ENCODE measurements at places on chromosomes 5 and 9.

DNA sequence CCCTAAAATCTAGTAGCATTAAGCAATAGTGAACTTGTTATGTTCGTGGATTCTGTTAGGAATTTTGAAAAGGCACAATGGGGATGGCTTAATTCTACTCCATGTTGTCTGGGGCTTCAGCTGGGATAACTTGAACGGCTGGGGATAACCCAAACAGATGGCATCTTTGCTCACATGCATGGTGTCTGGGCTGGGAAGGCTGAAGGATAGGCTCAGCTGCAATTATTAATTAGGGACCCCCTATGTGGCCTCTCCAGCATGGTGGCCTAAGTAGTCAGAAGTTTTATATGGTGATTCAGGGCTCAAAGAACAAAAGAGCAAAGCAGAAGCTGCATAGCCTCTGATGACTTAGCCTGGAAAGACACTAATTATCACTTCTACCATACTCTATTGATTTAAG lies 551.1 kb downstream of the PSAT1 start:
- no peak for DNase-seq

DNA sequence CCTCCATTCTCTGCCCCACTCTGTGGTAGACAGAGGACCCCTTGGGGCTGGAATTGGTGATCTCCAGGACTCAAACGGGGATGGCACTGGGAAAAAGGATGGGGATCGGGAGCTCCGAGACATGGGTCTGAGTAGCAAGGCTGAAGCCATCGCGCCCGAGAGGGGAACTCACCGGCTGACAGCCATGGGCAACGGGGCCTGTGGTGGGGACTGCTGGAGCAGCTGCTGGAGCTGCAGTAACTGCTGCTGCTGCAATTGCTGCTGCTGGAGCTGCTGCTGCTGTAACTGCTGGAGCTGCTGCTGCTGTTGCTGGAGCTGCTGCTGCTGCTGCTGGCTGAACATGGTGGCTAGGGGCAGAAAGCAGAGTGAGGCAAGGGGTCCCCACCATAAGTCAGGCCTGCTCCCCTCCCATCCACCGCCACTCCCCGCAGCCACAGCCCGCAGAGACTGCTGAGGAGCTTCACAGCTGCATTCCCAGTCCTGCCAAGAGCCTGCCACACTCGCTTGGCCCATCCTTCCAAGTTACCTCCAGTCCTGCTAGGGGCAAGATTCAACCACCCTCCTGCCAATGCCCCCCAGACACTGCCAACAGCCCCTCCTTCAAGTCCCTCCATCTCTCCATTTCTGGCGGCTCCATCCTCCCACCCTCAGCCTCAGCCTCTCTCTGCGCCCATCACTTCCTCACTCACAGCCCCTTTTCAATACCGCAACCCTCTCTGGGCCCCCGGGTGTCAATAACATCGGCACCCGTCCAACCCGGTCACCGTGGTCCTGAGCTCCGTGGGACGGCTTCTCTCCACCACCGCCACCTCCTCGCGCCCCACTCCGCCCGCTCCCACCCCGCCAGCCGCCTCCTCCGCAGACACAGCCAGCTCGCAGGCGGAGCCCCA lies 611 bp downstream of the CIZ1 start:
- no peak for DNase-seq

GRCh38 chr9:106277966-106278365 lies 583.6 kb downstream of the TMEM38B start:
- peak; percentile 39 for DNase-seq

GRCh38 chr5:95620030-95620869 lies at the start of gene GPR150:
TSS of gene GPR150 (plus strand) at chr5:95620087. CDS start at chr5:95620276, 189 bp downstream.
- DNase-seq = no peak

DNA sequence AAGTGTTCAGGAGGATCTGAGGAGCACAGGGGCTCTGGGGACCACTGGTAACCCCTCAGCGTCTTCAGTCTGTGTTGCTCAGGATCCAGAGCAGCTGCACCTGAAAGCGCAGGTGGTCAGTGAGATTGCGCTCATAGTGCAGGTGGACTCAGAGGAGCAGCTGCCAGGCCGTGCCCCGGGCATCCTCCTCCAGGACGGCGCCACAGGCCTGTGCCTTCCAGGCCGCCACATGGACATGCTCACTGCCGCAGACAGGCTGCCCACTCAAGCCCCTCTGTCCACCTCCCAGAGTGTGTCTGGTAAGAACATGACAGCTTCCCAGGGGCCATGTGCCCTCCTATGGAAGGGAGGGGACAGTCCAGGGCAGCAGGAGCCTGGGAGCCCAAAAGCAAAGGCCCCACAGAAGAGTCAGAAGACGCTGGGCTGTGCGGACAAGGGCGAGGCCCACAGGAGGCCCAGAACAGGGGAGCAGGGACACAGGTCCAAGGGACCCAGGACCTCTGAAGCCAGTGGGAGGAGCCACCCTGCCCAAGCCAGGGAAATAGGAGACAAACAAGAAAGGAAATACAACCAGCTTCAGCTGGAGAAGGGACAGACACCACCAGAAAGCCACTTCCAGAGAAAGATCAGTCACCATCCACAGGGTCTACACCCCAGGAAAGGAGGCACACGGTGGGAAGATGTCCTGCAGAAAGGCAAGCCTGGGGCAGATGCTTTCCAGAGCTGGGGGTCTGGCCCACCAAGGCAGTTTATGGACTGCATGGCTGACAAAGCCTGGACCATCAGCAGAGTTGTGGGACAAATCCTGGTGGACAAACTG lies 5.2 kb downstream of the SPATA31E1 start:
- no peak for DNase-seq

GRCh38 chr5:172637110-172637580 lies 3.9 kb upstream of the NEURL1B start:
- DNase-seq = no peak

DNA sequence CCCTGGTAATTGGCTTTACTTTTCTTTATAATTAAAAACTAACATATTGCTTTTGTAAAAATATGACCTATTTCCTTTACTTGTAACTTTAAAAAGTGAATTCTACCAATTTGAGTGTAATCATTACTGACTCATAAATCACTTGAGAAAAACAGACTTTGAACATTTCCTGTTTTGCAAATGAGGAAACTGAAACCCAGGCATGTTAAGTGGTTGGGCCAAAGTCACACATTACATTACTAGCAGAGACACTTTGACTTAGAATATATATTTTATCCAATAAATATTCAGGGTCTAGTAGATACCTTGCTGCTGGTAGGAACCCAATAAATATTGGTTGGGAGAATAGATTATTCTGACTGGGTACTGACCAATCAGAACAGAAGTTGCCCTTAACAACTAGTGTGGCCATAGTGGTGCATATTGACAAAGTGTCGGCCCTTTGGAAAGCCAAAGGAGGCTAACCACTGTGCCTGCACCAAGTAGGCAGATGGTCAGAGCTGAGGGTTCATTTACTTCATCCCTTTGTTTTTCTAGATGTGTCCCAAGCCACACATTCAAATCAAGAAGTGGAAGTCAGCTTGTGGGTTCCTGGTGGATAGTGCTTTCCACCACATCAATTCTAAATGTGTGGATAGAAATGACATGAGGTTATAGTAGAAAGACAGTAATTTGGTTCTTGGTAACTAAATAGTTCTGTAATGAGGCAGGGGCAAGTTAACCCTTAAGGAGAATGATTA lies 365.1 kb upstream of the RIOK2 start:
- no peak for DNase-seq

DNA sequence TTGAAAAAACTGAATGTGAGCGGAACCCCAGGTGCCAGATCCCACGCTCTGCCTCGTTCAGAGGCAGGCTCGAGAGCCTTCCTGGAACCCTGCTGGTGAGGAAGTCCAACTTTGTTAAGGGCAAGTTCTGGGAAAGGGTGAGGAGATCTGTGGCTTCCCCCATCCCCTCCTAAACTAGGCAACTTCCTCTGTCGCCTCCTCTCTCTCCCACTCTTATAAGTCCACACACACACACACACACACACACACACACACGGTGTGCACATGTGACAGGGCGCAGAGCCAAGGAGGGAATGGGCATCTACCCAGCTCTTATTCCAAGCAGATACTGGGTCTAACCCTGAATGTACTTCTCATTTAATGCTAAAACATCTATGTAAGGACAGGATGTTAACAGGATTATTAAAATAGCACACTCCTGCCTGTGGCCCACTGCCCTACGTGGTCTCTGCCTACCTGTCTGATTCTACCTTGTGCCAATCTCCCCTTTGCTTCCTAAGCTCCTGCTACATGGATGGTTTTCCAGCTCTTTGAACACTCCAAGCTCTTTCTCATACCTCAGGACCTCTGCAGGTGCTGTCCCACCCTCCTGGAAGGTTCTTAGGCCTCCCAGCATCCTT lies 72.4 kb upstream of the FBXW11 start:
- no peak for DNase-seq

GRCh38 chr5:42338136-42338535 lies 85.1 kb upstream of the GHR start:
- no peak for DNase-seq

DNA sequence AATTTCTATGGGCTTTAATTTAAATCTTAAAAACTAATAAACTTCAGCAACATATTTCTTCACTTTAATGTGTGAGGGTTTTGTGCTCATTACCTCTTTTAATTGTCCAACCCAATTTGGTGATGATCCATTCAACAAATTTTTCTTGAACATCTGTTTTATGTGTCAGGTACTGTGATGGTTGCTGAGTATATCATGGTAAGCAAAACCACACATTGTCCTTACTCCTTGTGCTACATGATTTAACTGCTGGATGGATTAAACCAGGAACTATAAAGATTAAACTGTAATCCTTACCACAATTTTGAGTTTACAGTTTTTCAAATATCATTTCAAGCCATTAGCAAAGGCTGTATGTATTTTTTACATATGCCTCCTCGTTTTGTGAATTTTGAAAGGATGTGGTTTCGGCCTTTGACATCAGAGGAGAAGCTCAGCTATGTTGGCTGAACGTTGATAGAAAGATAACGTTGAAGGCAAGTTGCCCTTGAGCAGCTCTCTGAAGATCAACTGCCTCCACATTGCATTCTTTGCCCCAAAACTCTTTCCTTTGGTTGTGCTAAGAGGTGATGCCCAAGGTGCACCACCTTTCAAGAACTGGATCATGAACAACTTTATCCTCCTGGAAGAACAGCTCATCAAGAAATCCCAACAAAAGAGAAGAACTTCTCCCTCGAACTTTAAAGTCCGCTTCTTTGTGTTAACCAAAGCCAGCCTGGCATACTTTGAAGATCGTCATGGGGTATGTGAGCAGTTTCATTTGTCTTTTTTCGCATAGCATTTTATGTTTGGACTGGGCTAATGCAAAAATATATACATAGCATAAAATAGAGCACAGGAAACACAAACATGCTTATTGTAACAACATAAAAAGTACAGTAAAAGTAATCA lies at the start of gene ITK:
Gene ITK, plus strand, starts transcription at position 467 of the 891 bp plus-strand sequence. Its CDS starts 138 bp downstream, at position 605.
- DNase-seq = no peak

- DNase-seq = peak; percentile 20
These were observed 720 bp downstream of the TUSC1 start for GRCh38 chr9:25677301-25678146.

GRCh38 chr9:18487611-18488010 lies 13.7 kb downstream of the ADAMTSL1 start:
- DNase-seq = no peak

DNA sequence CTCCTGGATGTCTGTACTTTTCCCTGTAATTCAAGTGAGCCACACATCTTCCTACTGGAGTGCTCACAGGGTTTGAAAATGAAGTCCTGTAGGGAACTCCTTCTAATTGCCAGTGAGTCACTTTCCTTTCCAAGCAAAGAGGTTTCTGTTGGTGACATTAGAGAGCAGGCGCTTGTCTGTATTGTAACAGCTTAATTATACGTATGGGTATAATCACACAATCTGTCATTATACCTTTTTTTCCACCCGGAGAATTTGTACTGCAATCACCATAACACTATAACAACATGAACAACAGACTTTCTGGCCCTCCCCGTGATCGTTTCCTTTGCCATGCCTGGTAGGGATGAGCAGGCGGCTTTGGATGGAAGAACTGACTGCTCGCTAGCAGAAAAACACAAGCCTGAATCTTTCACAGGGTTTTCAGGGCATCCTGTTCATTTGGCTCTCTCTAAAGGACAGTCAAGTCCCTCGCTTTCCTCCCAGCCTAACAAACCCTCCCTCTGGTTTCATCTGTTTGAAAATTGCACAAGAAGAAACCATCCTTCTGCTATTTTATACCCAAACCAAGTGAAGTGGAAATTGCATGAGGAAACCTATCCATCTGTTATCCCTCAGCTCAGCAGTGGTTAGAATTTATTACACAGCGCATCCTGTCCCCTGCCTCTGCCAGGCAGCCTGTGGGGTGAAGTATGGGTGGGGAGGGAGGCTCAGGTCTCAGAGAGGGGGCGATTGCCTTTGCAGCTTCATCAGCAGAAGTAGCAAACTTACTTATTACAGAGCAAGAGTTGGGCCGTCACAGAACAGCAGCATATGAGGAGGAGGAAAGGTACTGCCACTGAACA lies 307.0 kb upstream of the TLE4 start:
- DNase-seq = no peak

DNA sequence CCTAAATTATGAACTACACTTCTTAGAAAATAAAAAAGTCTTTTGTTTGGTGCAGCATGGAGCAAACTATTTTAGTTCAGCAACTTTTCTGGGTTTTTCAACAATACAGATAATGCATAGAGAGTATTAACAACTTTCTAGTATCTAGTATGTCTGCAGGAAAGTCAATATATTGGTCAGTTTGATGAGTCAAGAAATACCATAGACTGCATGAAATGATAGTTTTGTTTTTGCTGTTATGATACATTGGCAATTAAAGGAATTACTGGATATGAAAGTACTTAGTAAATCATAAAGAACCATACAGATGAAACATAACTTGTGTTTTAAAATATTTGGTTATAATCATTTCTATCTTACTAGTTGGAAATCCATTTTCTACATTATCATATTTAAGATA lies 173.5 kb downstream of the GIN1 start:
- DNase-seq = no peak

DNA sequence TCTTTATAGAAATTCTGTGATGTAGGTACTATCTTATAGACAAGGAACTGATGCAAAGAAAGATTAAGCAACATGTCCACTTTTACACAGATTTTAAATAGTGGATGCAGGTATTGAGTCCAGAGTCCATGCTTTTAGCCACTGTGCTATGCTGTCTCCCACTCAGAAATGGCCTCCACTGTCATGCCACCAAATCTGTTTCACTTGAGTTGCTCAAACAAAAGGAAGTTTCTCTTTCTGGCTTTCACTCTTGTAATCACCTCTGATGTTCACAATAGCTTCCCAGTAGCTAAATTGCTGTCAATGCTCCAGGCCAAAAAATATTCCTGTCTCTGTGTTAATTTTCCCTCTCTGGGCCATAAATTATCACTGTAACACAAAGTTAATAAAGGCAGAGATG lies 77.0 kb upstream of the RASA1 start:
- no peak for DNase-seq

- DNase-seq = no peak
These were observed 84.1 kb upstream of the DMRT1 start for GRCh38 chr9:757246-757881.

- no peak for DNase-seq
These were observed 58.3 kb upstream of the SHB start for GRCh38 chr9:38127271-38127839.

- no peak for DNase-seq
These were observed 330.3 kb downstream of the GADD45G start for GRCh38 chr9:89935115-89935514.

DNA sequence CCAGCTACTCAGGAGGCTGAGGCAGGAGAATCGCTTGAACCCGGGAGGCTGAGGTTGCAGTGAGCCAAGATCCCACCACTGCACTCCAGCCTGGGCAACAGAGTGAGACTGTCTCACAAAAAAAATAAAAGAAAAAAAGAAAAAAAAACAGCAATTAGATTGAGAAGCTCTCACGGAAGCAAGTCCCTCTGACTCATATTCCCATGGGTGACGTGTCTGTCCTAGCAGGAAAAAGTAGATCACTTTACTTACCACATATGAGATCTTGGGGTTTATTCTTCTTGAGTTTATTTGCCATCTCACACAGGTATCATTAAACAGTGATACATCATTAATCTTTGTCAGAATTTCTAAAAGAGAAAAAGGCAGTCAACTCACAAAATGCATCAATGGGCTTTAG lies 62.6 kb downstream of the SUSD1 start:
- DNase-seq = peak; percentile 57
